ENCODE measurements at places on chromosomes 3 and 15. TPM values are rescaled to one million over a fixed set of nuclear protein-coding genes. Genes with fewer than 3 reads are reported as not detected.

ACTR8 gene
- total RNA-seq = 19.3 TPM

GRCh38 chr3:110227991-110228390, 843.6 kb upstream of the NECTIN3 start:
- H3K27me3 ChIP-seq = no peaks in the 10 kb centered on the region
- no peak for DNase-seq
- no peaks in the 10 kb centered on the region for H3K4me1 ChIP-seq
- H3K4me3 ChIP-seq = no peak overlapping the region
- H3K36me3 ChIP-seq = no peaks in the 10 kb centered on the region

DNA sequence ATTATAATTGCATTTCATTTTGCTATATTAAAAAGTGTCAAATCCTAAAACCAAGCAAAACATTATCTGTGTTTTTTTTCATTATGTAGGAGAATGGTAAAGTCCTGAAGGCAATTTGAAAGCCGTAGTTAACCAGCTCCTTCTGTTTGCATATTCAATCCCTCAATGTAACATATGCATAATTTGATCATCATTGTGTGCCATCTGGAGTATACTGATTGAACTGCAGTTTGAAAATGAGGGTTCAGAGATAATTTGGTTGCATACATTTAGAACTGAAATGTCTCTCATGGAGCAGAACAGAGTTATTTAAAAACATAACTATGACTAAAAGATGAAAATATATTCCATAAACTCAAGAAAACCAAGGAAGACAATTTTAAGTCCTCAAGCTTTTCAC, 518.6 kb downstream of the GBE1 start:
- no peak for DNase-seq
- H3K4me1 ChIP-seq = no peaks in the 10 kb centered on the region
- no peak overlapping the region for H3K27ac ChIP-seq
- H3K27me3 ChIP-seq = no peaks in the 10 kb centered on the region

- DNase-seq = no peak
- H3K4me3 ChIP-seq = no peak overlapping the region
- peak overlapping the region; percentile 21 for H3K27ac ChIP-seq
- peaks cover 78% of the 10 kb centered on the region for H3K4me1 ChIP-seq
- H3K36me3 ChIP-seq = peaks cover 4% of the 10 kb centered on the region
Measured at GRCh38 chr15:67074886-67075229, 9.5 kb downstream of the SMAD3 start.

GRCh38 chr3:163809540-163809993, 1268.7 kb downstream of the SI start:
- no peaks in the 10 kb centered on the region for H3K36me3 ChIP-seq
- no peak for DNase-seq
- H3K4me1 ChIP-seq = no peaks in the 10 kb centered on the region
- no peak overlapping the region for H3K27ac ChIP-seq
- no peaks in the 10 kb centered on the region for H3K27me3 ChIP-seq

GRCh38 chr15:80447077-80447476, 42.9 kb downstream of the ARNT2 start:
- DNase-seq = no peak
- H3K27ac ChIP-seq = no peak overlapping the region
- no peak overlapping the region for H3K4me3 ChIP-seq
- no peaks in the 10 kb centered on the region for H3K4me1 ChIP-seq
- no peaks in the 10 kb centered on the region for H3K36me3 ChIP-seq
- H3K27me3 ChIP-seq = peaks cover 4% of the 10 kb centered on the region

DNA sequence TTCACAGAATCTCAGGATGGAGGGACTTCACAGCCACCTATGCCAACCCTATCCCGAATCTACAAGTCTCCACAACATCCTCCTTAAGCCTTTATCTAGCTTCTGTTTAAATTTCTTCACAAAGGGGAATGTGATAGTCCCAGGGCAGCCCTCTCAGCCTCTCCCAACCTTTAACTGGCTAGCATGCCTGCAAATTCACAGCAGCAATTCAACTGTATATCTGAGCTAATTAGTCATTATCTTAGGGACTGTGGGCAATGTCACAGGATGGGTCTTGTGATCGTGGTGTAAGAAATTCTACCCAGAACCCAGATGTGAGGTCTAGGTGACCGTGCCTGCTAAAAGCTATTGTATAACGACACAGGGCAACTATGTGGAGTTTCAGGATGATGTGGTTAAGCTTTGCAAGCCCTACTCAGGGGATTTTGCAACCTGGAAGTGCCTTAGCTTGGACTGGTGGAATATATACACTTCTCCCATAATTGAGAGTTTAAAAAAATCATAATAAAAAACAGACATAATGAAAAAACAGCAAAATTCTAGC, 65.5 kb upstream of the FBN1 start:
- no peak overlapping the region for H3K4me3 ChIP-seq
- H3K27me3 ChIP-seq = no peaks in the 10 kb centered on the region

- H3K4me1 ChIP-seq = no peaks in the 10 kb centered on the region
- no peak for DNase-seq
- H3K36me3 ChIP-seq = no peaks in the 10 kb centered on the region
- no peak overlapping the region for H3K4me3 ChIP-seq
Measured at GRCh38 chr3:159635047-159635641, 353.5 kb upstream of the IL12A start.

DNA sequence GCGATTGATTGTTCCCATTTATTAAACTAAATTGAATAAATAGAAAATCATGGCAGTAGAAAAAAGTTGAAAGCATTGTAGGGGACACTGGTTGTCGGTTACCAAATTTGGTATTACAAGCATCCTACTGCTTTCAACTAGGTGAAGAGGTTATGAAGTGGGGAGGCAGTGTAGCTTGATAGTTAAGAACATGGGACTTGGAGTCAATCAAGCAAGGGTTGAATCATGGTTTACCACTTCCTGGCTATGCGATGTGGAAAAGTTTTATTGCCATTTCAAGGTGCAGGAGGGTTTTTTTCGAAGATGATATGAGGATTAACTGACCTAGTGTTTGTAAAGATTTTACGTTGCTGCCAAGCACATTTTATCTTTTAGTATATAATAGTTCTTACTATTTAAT, 318.2 kb upstream of the KCNH8 start:
- no peaks in the 10 kb centered on the region for H3K36me3 ChIP-seq
- H3K4me3 ChIP-seq = no peak overlapping the region
- no peak for DNase-seq
- no peaks in the 10 kb centered on the region for H3K27me3 ChIP-seq
- H3K4me1 ChIP-seq = no peaks in the 10 kb centered on the region

KLHL6 gene
- 0.75 TPM for total RNA-seq

GRCh38 chr3:73498764-73499622, 125.7 kb downstream of the PDZRN3 start:
- H3K27me3 ChIP-seq = no peaks in the 10 kb centered on the region
- H3K4me3 ChIP-seq = no peak overlapping the region
- H3K4me1 ChIP-seq = peaks cover 32% of the 10 kb centered on the region
- H3K27ac ChIP-seq = no peak overlapping the region
- DNase-seq = no peak
- no peaks in the 10 kb centered on the region for H3K36me3 ChIP-seq

SLC35G2 gene
- 4.1 TPM for total RNA-seq

GRCh38 chr3:186651678-186652215, 11.5 kb downstream of the FETUB start:
- H3K27ac ChIP-seq = no peak overlapping the region
- no peak overlapping the region for H3K4me3 ChIP-seq
- H3K27me3 ChIP-seq = peaks cover 6% of the 10 kb centered on the region
- no peak for DNase-seq
- no peaks in the 10 kb centered on the region for H3K4me1 ChIP-seq

DNA sequence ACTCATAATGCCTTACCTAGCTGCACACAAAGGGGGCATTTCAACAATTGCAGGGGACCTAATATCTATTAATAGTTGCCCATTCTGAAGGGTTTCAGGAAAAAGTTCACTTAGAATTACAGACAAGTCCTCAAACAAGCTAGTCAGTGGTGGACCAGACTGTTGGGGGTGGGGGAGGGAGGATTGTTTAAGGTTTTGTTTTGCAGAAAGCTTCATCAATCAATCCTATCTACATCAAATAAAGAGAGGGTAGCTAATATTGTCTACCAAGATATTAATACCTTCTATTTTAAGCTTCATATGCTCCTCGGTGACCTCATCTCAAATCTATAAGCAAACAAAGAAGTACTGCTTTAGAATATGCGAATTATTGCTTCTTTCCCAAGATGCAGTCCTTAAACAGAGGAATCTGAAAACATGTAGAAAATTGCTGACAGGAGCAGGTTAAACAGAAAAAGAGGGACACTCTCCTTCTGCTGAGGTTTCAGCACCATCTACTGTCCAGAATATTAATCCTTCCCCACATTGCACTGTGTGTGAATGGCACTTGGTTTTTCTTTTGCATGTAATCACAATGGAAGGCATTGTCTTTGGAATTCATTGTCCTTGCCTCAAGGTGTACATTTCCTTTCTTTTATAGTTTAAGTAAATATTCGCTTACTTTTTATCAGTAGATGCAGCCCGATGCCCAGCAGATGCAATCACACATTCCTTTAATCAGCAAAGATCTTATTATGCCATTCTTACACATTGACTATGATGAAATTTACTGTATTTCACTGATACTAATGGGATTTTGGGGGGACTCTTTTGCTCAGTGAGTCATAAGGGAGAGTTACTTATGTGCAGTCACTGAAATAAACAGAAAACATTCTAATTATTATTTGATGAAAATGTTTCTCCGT, 94.7 kb downstream of the IL5RA start:
- H3K36me3 ChIP-seq = no peaks in the 10 kb centered on the region
- no peaks in the 10 kb centered on the region for H3K27me3 ChIP-seq
- H3K4me1 ChIP-seq = no peaks in the 10 kb centered on the region
- no peak for DNase-seq
- H3K27ac ChIP-seq = no peak overlapping the region

FGF12 gene
- 161 TPM for total RNA-seq

- no peak overlapping the region for H3K27ac ChIP-seq
- H3K4me1 ChIP-seq = no peaks in the 10 kb centered on the region
- H3K27me3 ChIP-seq = no peaks in the 10 kb centered on the region
- H3K4me3 ChIP-seq = no peak overlapping the region
- no peaks in the 10 kb centered on the region for H3K36me3 ChIP-seq
Measured at GRCh38 chr15:65338823-65339222, 34.3 kb downstream of the RNU5B-1 start.

DNA sequence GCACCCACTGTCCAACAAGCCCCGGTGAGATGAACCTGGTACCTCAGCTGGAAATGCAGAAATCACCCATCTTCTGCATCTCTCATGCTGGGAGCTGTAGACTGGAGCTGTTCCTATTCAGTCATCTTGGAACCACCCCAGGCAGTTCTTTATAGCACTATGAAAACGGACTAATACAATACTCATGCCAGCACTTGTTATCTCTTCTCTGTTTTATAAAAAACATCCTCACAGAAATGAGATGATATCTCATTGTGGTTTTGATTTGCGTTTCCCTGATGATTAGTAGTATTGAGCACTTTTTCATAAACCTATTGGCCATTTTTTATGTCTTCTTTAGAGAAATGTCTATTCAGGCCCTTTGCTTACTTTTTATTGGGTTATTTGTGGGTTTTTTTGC, 156.2 kb upstream of the ARPP21 start:
- no peak overlapping the region for H3K4me3 ChIP-seq
- no peak overlapping the region for H3K27ac ChIP-seq
- no peaks in the 10 kb centered on the region for H3K36me3 ChIP-seq
- H3K4me1 ChIP-seq = no peaks in the 10 kb centered on the region

PLSCR5 gene
- total RNA-seq = not detected

GRCh38 chr3:162377608-162378007, 881.0 kb downstream of the OTOL1 start:
- no peaks in the 10 kb centered on the region for H3K36me3 ChIP-seq
- H3K27me3 ChIP-seq = no peaks in the 10 kb centered on the region
- no peak overlapping the region for H3K4me3 ChIP-seq

- H3K4me1 ChIP-seq = no peaks in the 10 kb centered on the region
Measured at GRCh38 chr3:108407886-108408285, 102.5 kb downstream of the MYH15 start.

- no peak overlapping the region for H3K27ac ChIP-seq
- no peak overlapping the region for H3K4me3 ChIP-seq
- H3K4me1 ChIP-seq = peaks cover 5% of the 10 kb centered on the region
- H3K36me3 ChIP-seq = no peaks in the 10 kb centered on the region
- DNase-seq = no peak
- no peaks in the 10 kb centered on the region for H3K27me3 ChIP-seq
Measured at GRCh38 chr15:61195116-61196002, 33.7 kb downstream of the RORA start.

CHRFAM7A gene
- not detected for total RNA-seq

RETNLB gene
- total RNA-seq = not detected

DNA sequence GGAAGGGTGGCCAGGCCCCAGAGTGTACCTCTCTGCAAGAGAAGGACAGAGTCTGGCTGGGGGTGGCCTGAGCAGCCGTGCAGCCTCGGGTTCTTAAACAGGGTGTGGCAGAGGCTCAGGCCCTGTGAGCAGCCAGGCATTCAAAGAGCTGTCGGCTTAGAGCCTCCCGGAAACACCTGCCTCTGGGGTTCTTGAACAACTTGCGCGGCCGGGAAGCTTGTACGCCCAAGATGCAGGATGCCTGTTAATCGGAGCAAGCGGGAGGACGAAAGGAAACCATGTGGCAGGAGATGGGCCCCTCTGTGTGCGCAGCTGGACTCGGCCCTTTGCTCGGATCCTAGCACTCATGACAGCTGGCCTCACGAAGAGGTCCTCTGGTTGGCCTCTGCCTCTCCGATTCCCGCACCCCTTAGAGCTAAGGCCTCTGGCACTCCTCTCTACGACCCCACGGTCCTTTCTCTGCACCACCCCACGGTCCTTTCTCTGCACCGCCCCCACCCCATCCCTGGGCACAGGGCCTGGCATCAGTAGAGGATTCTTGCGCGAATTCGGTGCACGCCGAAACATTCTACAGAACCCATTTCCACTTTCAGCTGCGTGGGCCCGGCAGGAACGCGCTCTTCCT, 23.9 kb upstream of the TXNRD3 start:
- no peak overlapping the region for H3K4me3 ChIP-seq
- no peak overlapping the region for H3K27ac ChIP-seq
- no peak for DNase-seq
- H3K36me3 ChIP-seq = no peaks in the 10 kb centered on the region
- no peaks in the 10 kb centered on the region for H3K4me1 ChIP-seq

TUSC7 gene
- total RNA-seq = not detected

EOGT gene
- 30.2 TPM for total RNA-seq

GRCh38 chr3:13541691-13542090, 7.2 kb upstream of the FBLN2 start:
- peaks cover 9% of the 10 kb centered on the region for H3K4me1 ChIP-seq
- H3K27me3 ChIP-seq = no peaks in the 10 kb centered on the region
- no peak for DNase-seq
- no peak overlapping the region for H3K4me3 ChIP-seq
- no peak overlapping the region for H3K27ac ChIP-seq

DNA sequence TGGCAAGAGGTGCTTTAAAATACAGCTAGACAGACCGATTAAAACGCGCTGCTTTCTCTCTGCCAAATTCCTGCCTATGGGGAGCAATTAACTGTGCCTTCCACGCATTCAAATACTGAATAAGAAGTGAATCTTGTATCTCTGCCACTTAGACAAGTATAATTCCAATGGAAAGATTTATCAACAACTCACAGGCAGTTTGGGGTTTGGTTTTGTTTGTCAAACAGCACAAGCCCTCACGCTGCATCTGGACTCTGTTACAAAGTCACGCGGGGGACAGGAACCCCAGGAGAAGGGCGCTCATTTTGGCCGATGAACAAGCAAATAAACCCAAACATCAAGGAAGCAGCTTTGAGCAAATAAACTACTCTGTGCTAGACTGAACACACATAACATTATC, 61.8 kb upstream of the TMCO5A start:
- no peaks in the 10 kb centered on the region for H3K4me1 ChIP-seq
- H3K4me3 ChIP-seq = no peak overlapping the region
- no peak overlapping the region for H3K27ac ChIP-seq
- no peak for DNase-seq
- no peaks in the 10 kb centered on the region for H3K36me3 ChIP-seq

GRCh38 chr15:95503640-95504225, 826.8 kb upstream of the NR2F2 start:
- no peaks in the 10 kb centered on the region for H3K4me1 ChIP-seq
- no peak overlapping the region for H3K27ac ChIP-seq
- H3K36me3 ChIP-seq = no peaks in the 10 kb centered on the region
- H3K27me3 ChIP-seq = no peaks in the 10 kb centered on the region

All from heart left ventricle (tissue), 16 donors.